ENCODE measurements at places on chromosomes 7 and 10.

DNA sequence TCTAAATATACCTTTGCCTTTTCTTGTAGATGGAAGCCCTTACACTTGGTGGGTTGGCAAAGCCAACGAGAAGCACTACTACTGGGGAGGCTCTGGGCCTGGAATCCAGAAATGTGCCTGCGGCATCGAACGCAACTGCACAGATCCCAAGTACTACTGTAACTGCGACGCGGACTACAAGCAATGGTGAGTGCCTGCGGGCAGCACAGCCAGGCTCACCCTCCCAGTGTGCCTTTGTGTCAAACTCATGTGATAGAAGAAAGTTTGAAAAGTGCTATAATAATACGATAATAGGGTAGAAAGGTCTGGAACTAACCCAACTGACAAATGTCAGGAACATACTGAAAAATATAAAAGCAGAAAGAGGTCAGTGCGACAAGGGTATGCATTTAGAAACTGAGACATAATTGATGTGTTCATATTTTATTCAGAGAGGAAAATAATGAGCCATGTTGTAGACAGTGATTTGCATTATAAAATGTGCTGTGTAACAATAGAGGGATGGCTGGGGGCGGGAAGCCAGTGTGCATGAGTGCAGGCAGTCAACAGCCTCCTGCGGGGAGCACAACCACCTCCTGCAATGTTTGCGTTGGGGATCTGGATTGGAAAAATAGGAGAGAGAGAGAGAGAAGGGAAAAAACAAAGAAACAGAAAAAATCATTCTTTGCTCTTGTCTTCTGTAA is 686.9 kb upstream of the C7orf33 start:
- no peak for DNase-seq

- no peak for DNase-seq
Measured at GRCh38 chr7:138662076-138662990, 38.8 kb downstream of the SVOPL start.

DNA sequence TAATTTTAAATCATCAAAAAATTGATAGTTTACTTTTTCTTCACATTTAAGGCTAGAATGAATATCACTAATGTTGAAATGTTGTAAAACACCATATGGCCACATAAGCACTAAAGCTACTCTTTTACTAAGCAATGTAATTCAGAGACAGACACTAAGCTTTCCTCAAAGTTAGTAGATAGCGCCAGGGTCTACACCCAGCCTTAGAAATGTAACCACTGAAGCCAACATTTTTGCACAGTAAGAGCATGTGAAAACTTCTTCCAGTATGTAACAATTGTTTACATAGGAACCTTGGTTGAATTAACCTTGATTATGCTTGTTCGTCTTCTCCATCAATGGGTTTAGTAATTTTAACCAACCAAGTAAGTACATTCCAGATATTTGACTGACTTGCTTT is 28.4 kb upstream of the PRKG1 start:
- no peak for DNase-seq

DNA sequence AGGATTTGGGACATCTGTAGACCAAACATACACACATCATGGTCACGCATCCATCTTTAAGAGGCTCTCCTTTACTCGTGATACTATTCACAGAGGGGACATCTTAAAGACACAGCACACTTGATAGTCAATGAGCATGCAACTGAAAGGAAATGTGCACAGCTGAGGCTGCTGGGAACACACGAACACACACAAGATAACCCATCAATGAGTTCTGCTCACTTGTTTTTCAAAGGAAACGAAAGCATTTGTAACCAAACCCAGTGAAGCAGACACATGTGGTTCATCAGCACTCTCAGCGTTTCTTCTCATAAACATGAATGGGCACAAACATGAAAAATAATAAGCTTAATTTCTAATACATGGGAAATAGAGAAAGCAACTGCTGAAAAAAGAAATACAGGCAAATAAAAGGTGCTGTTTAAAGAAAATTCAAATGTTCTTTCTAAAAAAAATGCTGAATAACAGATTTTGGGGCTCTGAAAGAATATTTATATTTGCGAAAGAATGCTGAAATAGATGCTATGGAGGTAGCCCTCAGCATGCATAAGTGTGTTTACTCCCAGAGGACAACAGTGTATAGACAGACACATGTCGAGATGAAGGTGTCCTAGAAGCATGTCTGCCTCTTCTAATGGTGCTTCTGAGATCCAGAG is 59.7 kb upstream of the LAMB4 start:
- no peak for DNase-seq

GRCh38 chr10:7337431-7338171 is 73.2 kb downstream of the SFMBT2 start:
- DNase-seq, result no peak

- DNase-seq, result no peak
Measured at GRCh38 chr10:48525113-48525512, 79.8 kb downstream of the ARHGAP22 start.
